ENCODE measurements at places on chromosomes 3 and 15. TPM values are rescaled to one million over a fixed set of nuclear protein-coding genes. Genes with fewer than 3 reads are reported as not detected.

- no peak for DNase-seq
These were observed 8.4 kb downstream of the PROK2 start for GRCh38 chr3:71776538-71776937.

Gene COL8A1
- not detected for total RNA-seq

DNA sequence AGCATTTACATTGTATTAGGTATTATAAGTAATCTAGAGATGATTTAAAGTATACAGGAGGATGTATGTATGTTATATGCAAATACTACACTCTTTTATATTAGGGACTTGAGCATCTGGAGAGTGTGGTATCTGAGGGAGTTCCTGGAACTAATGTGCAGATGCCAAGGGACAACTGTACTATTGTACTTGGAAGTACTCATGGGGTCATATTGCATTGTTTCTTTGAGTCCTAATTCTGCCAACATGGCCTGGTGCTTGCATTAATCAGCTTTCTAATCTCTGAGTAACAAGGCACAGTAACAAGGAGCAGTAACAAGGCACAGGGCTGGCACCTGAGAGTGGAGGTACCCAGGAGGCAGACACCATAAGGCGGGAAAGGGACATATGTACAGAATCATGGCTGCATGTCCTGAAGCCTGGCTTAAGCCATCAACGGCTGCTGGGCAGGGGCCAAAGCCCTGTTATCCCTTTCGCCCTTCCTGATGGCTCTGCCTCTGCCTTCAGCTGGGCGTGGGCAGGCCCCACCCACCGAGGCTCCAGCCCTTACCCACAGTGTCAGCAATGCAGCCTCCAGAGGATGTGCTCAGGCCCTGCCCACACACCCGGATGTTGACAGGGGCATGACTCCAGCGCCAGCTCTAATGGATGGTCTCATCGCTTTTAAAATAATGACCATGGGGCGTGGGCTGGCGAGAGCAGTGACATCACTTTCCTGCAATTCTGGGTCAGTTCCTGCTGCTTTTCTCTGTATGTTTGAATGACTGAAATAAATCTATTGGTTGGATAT, 22.9 kb downstream of the CEMIP start:
- DNase-seq: no peak

DNA sequence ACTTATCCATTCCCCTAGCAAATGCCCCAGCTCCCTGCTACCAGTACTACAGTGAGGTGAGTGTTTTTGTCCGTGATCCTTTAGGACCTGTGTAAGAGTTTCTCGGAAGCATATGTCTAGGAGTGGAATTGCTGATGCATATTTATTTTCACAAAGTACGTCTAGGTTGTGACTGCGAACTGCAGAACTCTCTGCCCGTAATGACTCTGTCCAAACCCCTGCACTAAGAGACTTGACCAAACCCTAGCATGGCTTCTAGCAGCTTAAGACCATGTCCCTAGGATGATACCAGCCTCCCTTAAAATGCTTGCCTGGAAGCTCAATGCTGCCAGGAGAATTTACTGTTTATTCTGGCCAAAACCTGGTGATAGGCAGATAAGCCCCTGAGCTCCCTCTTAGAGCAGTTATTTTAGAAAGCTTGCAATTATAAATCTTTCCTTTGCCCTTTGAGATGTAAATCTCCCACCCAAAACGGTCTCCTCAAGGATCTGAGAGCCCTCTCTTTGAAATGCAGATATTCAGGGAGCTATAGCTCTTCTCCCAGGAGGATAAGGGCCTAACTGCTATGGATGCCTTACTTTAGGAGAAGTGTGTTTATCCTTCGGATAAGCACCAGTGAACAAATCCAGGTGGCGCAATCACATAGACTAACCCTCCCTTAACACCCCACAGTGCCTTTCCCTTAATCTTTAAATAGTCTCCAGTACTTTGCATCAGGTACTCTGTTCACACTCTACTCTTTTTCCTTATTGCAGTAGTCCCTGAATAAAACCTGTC, 14.7 kb upstream of the CA12 start:
- DNase-seq: no peak

DNA sequence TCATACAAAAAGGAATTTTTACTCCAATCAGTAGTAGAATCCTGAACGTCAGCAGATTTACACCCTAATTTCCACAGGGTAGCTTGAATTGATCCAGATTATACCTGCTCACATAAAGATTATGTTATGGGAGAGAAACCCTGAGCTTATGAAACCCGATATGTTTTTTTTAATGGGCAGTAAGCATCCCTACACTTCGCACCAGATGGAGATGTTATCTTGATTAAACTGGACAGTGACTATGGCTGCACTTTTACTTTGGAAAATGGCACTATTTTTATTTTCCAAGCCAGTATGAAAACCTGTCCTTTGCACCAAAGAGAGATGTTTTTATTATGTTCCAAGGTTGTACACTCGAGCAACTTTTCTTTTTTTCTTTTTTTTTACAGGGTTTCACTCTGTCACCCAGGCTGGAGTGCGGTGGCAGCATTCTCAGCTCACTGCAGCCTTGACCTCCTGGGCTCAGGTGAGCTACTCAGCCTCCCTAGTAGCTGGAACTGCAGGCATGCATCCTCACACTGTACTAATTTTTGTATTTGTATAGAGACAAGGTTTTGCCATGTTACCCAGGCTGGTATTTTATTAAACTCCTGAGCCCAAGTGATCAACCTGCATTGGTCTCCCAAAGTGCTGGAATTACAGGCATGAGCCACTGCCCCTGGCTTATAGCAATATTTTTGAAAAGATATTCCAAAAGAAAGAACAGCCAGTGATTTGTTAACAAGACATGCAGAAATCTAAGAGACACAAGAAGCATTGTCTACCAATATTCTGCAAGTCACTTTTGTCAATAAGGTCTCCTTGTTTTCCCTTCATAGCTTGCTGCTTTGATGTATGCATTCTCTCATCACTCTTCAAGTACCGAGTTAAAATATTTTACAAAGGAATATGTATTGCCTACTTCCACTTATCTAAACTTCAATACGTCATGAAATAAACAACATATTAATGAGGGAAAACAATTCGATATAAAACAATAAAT, 1412.6 kb downstream of the ZPLD1 start:
- DNase-seq: no peak

DNA sequence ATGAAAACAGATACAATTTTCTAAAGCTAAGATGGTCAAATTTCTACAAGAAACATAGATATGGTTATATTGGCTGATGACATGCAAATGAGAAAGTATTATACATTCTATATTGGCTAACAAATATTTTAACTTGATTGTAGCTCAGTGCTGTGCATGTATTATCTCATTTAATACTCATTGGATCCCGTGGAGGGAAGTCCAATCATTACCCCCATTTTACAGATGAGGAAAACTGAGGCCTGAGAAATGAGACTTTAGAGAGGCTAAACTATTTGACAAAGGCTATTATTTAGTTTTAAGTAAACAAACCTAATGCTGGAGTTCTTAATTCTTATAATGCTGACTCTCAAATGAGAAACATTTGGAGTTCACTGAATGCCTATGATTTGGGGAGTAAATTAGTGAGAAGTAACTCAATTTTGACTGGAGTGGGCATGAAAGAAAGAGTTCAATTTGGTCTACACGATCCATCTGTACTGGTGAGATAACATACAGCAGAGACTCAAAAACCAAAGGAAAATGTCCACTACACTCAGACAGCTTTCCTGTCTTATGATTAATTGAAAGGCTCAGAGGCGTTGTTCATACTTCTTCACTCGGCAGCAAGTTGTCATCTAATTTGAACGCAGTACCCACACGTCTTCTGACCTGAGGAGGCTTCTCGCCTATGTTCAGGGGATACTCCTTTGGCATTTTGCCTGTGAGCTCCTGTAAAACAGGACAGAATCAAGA, 72.2 kb upstream of the LMOD3 start:
- DNase-seq: no peak

DNA sequence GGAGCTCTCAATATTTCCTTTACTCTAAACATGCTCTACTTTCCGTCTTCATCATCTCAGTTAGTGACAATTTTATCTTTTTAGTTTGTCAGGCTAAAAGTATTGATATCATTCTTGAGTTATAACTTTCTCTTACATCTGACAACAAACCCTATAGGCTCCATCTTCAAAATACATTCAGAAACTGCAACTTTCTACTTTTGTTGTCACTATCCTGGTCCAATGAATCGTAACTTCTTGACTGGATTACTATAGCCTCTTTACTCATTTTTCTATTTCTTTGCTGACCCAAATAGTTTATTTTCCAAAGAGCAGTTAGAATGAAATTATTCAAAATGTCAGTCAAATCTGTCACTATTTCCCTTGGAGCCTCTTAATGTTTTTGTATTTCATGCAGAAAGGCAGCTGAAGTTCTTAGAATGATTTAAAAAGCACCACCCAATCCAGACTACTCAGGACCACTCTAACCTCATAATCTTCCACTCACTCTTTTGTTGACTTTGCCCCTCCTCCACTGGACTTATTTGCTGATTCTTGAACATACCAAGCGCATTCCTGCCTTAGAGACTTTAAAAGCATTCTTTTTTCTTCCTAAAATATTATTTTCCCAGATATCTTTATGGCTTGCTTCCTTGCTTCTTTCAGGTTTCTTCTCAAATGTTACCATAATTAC, 119.9 kb upstream of the CBLB start:
- no peak for DNase-seq

GRCh38 chr3:33030802-33031201, 66.1 kb downstream of the GLB1 start:
- DNase-seq: no peak

DNA sequence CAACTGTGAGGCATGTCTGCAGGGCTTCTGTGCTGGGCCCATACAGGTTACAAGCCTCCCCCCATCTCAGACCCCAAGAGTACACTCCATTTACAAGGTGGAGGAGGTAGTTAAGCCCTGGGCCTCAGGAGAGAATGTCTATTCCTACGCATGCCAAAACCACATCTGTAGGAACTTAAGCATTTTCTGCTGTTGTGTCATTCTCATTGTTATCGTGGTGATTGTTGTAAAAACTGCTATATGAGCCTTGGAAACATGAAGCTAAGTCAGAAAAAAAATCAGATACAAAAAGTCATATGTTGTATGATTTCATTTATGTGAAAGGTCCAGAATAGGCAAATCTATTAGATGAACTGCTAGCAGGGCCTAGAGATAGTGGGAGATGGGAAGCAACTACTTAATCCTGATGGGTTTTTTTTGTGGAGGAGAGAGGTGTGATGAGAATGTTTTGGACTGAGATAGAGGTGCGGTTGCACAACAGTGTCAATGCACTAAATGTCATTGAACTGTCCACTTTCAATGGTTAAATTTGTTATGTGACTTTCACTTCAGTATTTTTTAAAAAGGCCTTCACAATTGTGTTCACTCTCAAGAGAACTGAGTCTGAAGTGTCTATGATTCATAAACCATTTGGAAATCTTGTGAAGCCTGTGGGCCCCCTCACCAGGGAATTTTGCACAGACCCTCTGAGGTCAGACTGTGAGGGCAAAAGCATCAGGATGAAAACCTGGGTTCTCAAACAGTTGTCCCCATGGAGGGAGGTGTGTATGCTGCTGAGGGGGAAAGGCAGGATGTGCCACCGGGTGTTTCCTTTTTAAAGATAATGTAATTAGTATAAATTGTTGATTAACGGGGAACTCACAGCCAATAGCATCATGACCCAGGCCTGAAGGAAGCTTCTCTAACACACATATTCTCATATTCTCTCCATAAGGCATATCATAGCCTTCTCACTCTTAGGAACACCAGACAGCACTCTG, 3.2 kb downstream of the RTP3 start:
- no peak for DNase-seq

DNA sequence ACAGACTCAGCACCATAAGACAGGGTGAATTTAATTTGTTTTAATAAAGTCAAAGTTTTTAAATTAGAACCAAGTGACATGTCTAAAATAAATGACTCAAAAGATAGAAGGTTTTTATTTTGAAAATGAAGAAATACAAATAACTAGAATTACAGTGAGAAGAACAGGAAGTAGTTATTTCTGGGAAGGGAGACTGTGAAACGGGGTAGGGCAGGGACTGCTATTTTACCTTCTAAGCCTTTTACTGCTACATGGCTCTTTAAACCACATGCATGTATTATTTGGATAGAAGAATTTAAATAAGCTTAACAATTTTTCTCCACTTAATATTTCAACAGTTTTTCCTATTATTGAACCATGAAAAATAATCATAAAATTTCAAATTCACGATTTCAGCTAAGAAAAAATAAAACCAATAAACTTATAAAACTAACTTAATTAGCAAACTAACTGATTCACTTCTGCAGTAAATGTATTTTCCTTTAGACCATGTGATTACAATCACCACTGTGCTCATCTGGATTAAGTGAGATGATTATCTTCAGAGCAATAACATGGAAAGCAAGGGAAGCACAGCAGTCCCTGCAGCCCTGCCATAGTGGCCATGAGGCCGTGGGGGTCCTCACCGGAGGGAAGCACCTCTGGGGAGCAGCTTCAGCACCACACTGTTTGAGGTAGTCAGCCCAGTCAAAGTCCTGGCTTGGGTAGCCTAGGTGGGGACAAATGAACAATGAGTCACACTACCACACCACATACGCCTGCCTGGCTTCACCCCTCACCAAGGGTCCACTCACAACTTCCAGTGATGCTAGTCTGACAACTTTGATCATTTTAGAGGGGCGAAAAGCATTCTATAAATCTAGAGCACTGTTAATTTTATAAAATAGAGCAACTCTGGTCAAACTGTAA, 28.3 kb upstream of the STIMATE start:
- no peak for DNase-seq
